Occipital lobe (tissue), 3 donors: ENCODE measurements at places on chromosomes 7 and 10. TPM values are rescaled to one million over a fixed set of nuclear protein-coding genes. Genes with fewer than 3 reads are reported as not detected.

The NRAP gene
- 0.31 TPM for total RNA-seq

The CRYGN gene
- total RNA-seq = not detected

The TRIM50 gene
- 0.16 TPM for total RNA-seq

DNA sequence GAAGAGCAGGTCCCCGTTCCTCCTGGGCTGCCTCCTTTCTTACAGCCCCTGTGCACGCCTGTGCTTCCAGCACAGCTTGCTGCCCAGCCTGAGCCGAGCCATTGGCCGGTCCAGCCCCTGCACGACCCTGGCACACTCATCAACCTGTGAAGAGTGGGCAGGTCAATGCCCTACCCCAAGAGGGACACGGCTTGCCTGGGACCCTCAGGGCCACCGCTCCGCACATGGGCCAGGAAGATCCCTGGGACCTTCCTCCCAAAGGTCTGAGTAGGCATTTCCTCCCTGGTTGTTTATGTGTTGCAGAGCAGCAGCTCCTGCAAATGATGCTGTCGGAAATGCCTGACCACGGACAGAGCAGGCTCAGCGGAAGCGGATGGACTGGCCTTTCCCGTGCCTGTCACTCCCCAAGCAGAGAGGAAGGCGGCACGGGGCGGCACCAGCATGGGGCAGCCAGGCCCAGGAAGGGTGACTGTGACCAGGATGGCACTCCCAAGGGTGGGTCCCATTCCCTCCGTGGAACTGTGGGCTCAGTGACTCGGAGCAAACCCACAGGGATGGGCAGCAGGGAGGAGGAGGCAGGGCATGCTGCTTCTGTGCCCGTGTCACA lies 252.5 kb downstream of the TNS3 start:
- no peak for DNase-seq

GRCh38 chr10:107666214-107666613 lies 501.7 kb upstream of the SORCS1 start:
- DNase-seq = no peak

- no peak for DNase-seq
These were observed 20.2 kb upstream of the PDGFA start for GRCh38 chr7:539731-540411.

- no peak for DNase-seq
These were observed 10.4 kb downstream of the SYPL1 start for GRCh38 chr7:106101726-106102125.

DNA sequence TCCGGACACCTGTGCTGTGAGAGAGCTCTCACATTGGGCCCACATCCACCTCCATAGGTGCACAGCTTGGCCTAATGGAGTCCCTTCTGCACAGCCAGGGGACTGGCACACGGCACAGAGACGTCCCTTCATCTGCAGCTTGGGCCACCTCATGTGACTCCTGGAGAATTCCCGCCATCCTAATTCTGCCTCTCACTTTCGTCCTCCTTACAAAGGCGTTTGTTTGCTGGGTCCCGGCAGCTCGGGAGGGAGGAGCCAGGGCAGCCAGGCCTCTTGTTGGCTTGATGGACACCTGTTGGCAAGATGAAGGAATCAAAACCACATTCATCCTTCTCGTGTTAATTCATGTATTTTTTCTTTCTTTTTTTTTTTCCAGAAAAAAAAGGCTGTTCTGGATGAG lies 30.7 kb upstream of the TTYH3 start:
- DNase-seq = no peak

GRCh38 chr7:27767374-27767773 lies 27.4 kb downstream of the TAX1BP1 start:
- DNase-seq = no peak

- DNase-seq = no peak
These were observed 69.3 kb downstream of the ETV1 start for GRCh38 chr7:13920053-13920697.

DNA sequence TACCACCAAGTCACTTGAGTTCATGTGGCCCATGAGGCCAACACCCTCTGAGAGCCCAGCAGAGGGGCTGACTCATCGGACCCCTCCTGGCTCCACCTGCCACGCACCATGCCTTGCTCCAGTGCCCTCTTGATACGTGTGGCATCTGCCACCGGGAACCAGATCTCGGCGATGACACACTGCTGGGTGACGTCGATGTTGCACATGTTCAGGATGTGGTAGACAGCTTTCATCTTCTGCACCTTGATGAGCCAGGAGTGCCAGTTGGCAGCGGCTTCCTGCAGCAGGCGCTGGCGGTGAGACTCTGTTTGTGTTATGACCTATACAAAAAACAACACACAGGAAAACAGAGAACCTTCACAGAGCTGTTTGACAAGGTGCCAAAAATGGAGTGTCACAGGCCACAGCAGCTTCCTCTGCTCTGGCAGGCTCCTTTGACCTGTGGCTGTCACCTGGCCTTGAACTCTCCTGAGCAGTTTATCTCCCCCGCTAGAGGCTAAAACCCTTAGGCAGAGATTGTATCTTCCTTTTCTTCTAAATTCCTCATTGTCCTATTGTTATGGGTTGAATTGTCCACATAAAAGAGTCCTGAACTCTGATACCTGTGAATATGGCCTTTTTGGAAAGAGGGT lies 45.2 kb upstream of the TMEM213 start:
- no peak for DNase-seq

GRCh38 chr10:114779803-114780576 lies 41.6 kb upstream of the FHIP2A start:
- DNase-seq = no peak

DNA sequence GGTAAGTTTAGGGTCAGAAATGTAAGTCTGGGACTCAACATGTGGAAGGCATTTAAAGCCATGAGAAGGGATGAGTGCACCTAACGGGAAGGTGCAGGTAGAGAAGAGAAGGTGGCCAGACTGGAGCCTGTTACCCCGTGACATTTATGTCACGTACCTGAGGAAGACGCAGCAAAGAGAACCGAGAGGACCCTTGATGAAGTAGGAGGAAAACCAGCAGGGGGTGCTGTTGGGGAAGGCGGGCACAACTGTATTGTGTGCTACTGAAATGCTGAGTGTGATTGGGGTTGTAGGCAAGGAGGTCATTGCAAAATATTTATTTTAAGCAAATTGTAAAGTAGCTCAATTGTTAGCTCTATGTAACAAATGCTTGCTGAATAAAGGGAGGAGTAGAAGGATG lies 338.2 kb upstream of the PRKCQ start:
- DNase-seq = no peak

DNA sequence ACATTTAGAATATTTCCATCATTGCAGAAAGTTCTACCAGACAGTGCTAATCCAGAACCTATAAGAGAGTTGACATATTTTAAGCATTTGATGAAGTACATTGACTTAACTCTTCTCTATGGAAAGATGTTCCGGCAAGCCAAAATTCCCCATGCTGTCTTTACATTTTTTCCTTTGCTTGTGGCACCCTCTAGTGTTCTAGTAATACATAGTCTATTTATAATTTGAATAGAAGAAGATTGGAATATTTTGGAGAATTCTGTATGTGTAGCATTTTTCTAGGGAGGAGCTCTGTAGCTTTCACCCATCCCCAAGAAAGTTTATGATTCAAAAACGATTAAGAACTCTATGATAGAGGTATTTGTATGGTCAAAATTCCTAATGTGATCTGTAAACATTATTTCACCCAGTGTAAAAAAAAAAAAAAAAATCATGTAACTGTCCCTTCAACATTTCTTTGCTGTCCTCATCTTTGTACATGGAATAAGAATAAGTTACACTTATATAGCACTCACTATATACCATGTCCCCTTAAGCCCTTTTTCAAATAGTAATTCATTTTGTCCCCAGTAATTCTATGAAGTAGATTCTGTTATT lies 33.2 kb downstream of the NRF1 start:
- DNase-seq = no peak

DNA sequence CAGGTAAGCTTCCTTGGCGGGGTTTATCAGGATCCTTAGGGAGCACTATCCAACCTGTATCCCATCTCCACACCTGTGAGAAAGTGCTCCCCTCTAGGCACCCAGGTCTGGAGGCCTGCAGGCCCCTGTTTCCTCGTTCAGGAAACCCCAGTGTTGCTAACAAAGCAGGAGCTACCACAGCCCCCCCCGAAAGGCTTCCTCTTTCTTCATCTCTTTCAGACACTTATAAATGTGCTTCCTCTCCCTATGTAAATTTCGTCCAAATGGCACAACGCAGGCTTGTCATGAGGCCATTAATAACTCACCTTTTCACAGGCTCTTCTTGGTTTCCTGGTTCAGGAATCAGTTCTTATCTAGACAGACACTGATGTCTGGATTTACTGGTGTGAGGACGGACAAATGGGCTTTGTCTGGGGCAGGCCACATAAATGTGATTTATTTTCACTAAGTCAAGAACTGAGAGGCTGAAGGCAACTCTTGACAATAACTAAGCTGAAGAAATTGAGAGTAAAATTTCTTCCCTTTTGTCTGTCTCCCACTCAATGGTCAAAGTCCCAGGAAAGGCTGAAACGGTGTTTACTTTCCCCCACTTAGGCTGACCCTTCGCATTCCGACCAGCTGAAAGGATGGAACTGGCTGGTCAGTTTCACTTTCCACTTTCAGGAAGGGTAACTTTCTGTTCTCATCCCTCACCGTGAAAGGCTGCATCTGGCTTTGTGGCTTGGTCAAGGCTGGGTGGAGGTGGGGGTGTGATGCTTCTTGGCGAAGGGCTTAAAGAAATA lies 46.8 kb downstream of the PIK3AP1 start:
- DNase-seq = no peak

- no peak for DNase-seq
These were observed 35.2 kb upstream of the LYZL1 start for GRCh38 chr10:29253690-29254029.
